Hematopoietic multipotent progenitor cell treated with erythropoietin and hydrocortisone succinate and interleukin-3 and kit ligand, for 8 days (in vitro differentiated cells): ENCODE measurements at places on chromosomes 12 and 14.
A peak's percentile ranks its signal among the peaks of the same experiment; 100 is the strongest.

GRCh38 chr14:57611555-57612075, 118.0 kb upstream of the CCDC198 start:
- no peak for DNase-seq

DNA sequence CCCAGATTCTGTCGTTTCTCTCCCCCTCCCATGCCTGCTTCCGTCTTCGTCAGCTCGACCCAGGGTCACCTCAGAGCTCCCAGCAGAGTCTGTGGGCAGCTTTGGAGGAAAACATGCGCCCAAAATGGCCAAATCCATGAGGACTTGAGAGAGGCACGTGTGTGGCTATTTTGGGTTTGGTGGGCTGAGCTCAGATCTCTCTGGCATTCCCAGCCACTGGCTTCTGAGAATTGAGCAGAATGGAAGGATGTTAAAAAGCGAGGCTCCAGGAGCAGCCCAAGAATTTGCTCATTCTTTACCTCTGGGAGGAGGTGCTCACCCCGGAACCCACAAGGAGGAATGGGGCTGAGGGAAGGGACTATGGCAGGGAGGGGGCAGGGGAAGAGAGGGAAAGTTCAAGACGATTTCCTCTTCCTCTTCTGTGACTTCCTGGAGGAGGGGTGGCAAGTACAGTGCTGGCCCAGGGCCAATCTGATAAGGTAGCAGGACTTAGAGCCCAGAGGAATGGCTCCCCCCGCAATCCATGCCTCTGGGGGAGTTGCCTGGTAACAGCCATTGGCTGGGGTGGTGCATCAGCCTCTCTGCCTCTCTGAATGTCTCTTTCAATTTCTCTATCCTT, 20.1 kb downstream of the TSPAN9 start:
- DNase-seq: peak; percentile 75

- DNase-seq: no peak
Observed at GRCh38 chr14:26605602-26606001, 7.8 kb upstream of the NOVA1 start.

- DNase-seq: no peak
Observed at GRCh38 chr12:90842477-90842876, 112.5 kb downstream of the CCER1 start.

GRCh38 chr12:130026608-130027176, 122.9 kb upstream of the TMEM132D start:
- DNase-seq: peak; percentile 36

- DNase-seq: no peak
Observed at GRCh38 chr12:13436182-13436581, 239.7 kb downstream of the EMP1 start.

- no peak for DNase-seq
Observed at GRCh38 chr12:68267892-68268396, 14.5 kb upstream of the IL22 start.

DNA sequence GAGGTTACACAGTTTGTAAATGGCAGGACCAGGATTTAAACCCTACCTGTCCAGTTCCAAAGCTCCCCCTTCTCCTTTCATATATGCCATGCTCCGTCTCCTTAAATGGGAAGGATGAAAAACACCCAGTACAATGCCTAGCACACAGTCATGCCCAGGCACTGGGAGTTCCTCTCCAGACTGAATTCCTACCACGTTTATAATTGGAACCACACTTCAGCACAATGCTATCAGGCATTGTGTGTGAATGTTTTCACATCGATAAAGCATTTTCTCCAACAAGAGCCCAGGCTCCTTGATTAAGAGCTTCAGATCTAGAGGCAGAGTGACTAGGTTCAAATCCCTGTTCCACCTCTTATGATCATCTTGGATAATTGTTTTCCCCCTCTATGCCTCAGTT, 2.7 kb upstream of the NUAK1 start:
- no peak for DNase-seq

- no peak for DNase-seq
Observed at GRCh38 chr14:25485381-25485780, 435.4 kb upstream of the STXBP6 start.

DNA sequence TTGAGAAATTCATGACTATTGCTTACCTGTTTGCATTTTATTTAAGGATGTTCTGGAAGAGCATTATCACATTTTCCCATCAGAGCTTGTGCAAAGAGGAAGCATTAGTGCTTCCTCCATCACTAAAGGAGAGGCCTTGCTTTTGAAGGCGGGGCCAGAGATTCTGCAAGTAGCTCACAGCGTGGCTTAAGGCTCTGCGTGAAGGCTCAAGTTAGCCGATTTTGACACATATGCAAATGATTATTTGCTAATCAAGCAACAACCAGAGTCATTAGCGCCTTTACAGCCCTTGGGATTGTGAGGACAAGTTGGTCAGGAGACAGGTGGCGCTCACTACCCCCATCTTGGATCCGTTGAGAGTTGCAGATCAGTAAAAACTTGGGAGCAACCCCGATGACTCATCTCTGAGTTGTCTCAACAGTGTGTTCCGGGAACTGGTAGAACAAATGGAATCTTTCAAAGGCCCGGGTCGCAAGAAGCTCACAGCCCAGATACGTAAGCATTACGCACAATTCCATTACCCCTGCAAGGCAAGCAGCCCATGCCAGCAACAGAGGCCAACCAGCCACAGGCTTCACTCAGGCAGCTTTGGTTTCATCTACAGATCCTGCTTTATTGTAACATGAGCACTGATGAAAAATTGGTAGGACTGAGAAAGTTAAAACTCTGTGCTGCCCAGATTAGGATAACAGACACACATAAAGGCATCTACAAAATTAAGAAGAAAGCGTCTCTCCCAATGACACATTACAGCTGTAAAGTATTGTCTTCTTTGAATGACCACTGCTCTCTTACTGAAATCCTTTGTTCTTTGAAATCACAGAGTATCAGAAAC, 34.9 kb upstream of the SPTSSA start:
- no peak for DNase-seq

- DNase-seq: no peak
Observed at GRCh38 chr12:29653286-29653685, 130.5 kb downstream of the TMTC1 start.

- no peak for DNase-seq
Observed at GRCh38 chr14:85974602-85975001, 444.7 kb downstream of the FLRT2 start.

- no peak for DNase-seq
Observed at GRCh38 chr12:3572560-3572959, 81.6 kb downstream of the PRMT8 start.

- no peak for DNase-seq
Observed at GRCh38 chr12:103994235-103994634, 28.6 kb downstream of the TDG start.

DNA sequence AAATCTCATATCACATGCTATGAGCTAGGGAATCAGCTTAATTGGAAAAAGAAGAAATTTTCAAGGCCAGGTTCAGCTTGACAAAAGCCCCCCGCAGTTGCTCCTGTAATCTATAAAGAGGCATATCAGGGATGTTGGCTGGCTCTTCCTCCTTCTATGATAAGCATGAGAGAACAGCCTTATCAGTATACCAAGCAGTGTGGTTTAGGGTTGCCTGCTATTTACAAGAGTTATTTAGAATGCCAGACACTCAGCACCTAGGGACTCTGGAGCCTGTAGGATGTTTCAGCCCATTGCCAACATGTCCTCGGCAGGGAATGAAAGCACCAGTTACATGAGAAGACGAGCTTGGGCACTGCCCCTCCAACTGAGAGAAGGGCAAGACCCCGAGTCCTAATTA, 89.5 kb upstream of the TMPO start:
- peak; percentile 64 for DNase-seq

- no peak for DNase-seq
Observed at GRCh38 chr14:83798421-83798820, 1731.5 kb upstream of the FLRT2 start.

DNA sequence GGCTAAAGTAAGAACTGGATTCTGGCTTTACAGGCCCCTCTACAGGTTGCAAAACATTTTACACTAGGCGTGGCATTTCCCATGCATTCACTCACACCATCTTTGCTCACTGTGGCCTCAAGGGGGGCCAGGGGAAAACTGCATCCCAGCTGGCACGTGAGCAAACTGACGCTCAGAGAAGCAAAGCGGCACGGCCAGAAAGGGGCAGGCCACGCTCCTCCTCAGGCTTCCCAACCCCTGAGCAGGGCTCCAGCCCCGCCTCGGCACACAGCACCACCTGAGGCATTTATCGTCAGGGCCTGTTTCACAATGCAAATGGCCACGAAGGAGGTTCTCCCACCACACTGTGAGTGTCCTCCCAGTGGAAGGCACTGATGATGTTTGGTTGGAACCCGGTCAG, 90.8 kb downstream of the BCL11B start:
- no peak for DNase-seq

- no peak for DNase-seq
Observed at GRCh38 chr14:30389134-30389876, 169.7 kb upstream of the G2E3 start.

GRCh38 chr12:116673681-116674111, 64.2 kb downstream of the SPRING1 start:
- DNase-seq: peak; percentile 16

- DNase-seq: no peak
Observed at GRCh38 chr12:126684703-126685102, 1582.3 kb upstream of the TMEM132C start.

- no peak for DNase-seq
Observed at GRCh38 chr12:19515179-19515578, 75.9 kb downstream of the AEBP2 start.

DNA sequence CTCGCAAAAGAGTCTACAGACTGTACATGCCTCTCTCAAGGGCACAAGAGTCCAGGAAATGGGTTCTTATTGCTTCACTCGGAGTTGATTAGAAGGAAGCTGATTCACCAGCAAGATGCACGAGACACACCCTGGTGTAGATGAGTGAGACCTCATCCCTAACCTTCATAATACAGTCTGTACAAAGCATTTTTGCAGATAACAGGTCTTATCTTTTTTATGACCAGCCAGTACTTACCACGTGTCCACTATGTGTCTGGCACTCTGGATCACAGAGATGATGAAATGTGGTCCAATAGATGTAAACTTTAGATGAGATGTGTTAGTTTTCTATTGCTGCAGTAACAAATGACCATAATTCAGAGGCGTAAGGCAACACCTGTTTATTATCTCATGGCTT, 53.4 kb upstream of the PWP1 start:
- DNase-seq: peak; percentile 5
